DMS 273 treated with DMSO at 0.1 percent for 48 hours (cell line): ENCODE measurements at places on chromosomes 5 and 9.

DNA sequence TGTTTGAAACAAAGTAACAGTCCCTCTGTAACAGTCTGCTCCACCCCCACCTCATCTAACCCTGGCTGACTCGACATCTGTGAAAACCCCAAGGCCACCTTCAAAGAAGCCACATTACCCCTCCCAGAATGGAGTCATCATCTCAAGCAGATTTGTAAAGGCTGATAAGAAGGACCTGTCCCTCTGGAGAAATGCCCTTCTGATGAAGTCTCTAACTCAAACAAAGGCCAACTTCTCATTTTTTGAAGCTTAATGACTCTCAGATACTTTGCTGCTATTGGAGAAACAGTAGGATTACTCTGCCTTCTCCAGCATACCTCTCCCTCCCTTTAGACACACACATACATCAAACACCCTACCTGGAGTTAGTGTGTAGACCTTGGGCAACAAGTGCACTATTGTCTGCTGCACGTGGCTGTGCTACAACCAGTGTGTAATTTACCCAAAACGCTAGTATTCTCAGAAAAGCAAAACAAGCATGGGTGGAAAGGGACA is 5.3 kb upstream of the SUSD1 start:
- DNase-seq, result no peak

DNA sequence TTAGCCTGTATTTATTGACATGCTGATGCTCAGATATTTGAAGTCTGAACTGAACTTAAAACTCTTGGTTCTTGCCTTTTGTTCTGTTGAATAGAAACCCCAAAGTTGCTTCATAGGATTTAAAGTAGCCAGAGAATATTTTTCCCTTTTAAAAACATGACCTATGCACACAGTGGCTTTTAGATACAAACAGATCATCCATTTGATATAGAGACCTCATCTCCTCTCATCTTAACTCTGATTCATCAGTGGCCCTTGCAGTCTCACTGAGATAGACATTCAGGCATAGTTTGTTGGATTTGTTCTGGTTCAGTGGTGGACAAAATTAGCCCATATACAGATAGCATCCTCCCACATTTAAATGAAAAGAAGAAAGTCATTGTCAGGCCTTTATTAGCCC is 43.5 kb upstream of the PJA2 start:
- no peak for DNase-seq

- DNase-seq, result no peak
Measured at GRCh38 chr9:35566417-35566816, 38.6 kb upstream of the TESK1 start.

DNA sequence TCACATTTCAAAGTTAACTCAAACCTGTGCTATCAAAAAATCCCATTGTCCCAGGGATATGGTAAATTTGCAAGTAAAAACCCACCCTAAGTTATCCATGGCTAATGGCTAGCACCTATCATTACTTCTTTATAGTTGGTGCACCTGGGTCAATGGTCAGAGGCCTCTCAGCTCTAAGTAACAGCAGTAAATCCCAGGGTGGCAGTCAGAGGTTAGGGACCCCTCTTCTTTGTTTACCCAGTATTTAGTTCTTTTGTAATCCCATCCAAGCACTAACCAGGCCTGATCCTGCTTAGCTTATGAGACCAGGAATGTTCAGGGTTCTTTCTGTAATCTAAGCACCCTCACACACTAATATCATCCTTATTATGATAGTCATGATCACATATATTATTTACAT is 52.1 kb upstream of the WWC1 start:
- no peak for DNase-seq

- no peak for DNase-seq
Measured at GRCh38 chr9:5205071-5205470, 19.6 kb upstream of the INSL6 start.

- DNase-seq, result no peak
Measured at GRCh38 chr5:10229306-10230048, 20.2 kb downstream of the ATPSCKMT start.

DNA sequence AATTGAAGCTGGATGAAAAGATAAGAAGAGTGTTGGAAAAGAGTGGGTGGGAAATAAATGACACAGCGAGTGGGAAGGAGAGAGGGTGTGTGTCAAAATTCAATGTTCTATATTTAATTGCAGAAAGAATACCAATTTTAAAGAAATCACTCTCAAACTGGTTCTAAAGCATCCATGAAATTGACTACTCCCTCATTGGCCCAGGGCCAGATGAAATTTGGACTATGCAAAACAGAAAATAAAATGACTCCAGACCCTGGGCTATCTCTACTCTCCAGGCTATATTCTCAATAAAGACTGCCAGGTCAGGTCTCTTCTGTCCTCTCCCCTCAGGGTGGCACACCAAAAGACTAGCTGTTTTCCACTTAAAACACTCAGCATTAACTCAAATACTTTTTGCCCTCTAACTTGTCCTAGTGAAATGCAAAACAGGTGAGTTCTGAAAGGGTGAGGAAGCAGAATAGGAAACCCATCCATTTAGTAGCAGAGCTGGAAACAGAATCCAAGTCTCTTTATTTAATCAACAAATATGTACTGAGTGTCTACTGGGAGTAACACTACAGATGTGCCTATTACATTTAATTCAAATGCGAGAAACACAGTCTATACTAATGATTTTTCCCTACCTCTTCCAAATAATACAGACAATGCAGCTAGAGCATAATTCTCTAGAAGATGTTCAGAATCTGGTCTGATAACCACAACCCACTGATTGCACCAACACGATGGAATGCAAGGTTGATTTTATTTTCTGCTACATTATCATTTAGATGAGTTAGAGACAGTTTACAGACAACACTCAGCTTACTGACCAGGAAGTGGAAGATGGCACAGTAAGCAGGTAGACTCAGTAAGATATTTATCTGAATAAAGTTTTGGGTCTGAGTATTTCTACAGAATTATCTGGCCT is 42.1 kb downstream of the EFCAB9 start:
- no peak for DNase-seq

GRCh38 chr9:112866662-112867274 is 23.9 kb downstream of the SLC46A2 start:
- no peak for DNase-seq

- no peak for DNase-seq
Measured at GRCh38 chr9:78026416-78026815, 5.2 kb downstream of the GNAQ start.

- no peak for DNase-seq
Measured at GRCh38 chr9:137186385-137186784, 2.0 kb downstream of the ANAPC2 start.

DNA sequence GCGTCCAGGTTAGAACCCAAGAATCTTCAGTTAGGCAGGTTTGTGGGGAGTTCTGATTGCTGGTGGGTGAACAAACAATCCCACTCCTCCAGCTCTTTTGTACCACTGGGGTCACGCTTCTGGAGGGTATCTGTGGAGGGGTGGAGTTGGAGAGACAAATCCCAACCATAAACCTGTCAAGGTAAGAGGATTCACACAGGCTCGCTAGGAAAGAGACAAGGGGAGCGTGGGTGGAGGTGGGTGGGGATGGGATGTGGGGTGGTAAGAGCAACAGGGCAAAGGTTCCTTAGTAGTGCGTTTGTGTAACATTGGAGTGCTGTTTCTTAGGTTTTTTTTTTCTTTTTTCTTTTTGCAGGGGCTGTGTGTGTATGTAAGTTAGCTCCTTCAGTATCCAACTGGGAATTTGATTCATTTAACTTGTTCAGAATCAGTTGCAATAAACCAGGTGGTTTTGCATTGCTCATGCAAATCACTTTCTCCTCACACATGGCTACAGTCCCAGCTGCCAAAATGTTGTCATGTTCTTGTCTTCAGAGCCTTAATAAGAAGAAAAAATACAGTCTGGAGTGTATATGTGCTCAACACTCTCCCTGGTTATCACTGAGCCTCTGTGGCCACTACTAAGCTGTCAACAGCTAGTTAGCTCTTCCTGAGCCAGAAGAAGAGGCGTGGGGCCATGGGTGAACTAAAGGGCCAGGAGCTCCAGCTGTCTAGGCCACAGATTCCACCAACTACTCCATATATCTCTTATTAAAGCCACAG is 164.0 kb upstream of the RAD23B start:
- no peak for DNase-seq

DNA sequence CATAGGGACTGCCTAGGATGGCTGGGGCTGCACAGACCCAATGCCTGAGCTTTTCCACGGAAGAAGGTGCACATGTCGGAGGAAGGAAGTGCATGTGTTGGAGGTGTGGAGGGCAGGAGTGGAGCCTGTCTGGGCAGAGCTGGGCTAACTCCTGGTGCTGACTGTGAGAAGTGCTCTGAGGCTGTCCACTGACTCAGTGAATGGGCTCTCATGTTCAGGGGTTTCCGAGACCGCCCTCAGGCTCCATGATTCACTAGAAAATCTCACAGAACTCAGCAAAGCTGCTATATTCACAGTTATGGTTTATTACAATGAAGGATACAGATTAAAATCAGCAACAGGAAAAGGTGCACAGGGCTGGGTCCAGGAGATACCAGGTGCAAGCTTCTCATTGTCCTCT is 37.2 kb downstream of the NTNG2 start:
- DNase-seq, result no peak

- no peak for DNase-seq
Measured at GRCh38 chr5:4674166-4674565, 466.0 kb upstream of the ADAMTS16 start.

GRCh38 chr5:29935371-29935770 is 1258.1 kb upstream of the CDH6 start:
- DNase-seq, result no peak

DNA sequence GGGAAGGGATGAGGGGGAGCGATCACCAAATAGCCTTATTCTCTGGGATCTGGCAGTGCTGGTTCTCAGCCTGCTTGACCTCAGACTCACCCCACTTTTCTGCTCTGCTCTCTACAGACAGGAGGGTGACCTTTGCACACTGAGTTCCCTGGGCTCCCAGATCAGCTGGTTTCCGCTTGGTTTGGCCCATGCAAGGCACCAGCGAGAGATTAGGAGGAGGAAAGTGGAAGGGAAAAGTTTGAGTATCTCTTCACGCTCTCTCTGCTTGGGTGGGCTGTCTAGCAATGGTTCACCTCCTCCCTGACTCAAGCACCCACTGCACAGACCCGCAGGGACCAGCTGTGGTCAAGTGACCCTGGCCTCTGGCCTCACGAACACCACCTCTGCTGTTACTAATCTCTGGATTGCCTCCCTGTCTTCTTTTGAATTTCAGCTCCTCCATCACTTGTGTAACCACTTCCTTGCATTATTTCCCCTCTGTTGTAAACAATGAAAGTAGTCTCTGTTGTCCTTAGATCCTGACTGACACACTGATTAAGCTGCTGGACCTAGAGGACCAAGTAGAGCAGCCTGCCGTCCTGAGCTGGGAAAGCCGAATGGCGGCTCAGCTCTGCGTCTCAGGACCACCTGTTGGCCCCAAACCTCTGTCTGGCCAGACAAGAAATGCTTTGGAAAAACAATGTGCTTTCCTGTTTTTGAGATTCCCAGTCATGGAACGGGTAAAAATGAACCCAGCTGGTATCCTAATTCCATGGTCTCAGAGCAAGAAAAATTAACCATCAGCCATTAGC is 186.6 kb downstream of the CRB2 start:
- DNase-seq, result no peak

DNA sequence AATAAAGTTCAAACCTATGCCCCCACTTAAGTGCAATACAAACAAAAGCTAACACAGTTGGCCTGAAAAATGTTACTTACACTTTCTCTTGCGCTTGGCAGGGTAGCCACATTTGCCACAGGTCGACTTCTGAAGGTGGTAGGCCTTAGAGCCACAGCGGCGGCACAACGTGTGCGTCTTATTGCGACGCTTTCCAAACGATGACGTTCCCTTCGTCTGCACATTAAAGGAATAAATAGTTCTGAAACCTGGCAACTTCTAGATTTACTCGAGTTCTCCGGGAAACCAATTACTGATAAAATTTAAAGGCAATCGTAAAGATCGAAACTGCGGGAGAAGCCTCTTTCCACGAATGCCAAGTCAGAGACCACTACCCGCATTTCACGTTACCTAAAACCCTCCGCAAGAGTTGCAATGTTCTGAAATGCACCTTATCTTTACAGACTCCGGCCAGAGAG is 602 bp downstream of the RPL37 start:
- no peak for DNase-seq

GRCh38 chr9:33765411-33765810 is 29.9 kb upstream of the PRSS3 start:
- no peak for DNase-seq

DNA sequence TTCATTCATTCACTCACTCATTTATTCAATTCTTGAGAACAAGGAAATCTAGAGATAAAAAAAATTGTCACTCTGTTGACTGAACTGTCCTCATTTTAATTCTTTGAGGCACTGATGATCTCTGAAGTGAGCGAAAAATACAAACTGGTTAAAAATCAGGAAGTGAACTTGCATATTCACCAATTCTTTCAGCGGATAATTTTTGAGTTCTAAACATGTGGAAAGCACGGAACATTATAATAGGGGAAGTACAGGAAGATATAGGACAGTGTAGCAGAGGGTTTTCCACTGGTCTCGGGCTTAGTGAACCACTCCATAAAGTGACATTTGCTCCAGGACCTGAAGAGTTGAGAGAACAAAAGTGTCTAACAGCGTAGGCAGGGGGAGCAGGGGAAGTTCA is 169.5 kb downstream of the TLR4 start:
- DNase-seq, result no peak

GRCh38 chr5:145787001-145787400 is 48.1 kb downstream of the PRELID2 start:
- DNase-seq, result no peak
